ENCODE measurements at places on chromosomes 1 and 21.
A peak's percentile ranks its signal among the peaks of the same experiment; 100 is the strongest.

DNA sequence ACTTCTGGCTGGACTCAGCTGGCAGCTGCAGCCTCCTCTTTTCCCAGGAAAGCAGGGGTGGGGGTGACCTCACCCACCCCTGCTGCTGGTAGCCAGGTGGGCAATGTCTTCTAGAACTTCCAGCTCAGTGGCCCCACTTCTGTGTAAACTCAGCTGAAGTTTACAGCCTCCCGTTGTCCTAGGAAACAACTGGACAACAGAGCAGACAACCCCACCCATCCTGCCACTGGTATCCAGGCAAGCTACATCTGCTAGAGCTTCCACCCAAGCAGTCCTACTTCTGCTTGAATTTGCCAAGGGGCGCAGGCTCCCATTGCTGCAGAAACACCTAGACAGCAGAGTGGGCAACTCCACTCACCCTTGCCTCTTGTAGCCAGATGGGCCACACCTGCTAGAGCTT is 309.6 kb upstream of the BEND5 start:
- no peak for DNase-seq

- no peak for DNase-seq
Measured at GRCh38 chr1:115839029-115839678, 1.8 kb downstream of the NHLH2 start.

GRCh38 chr1:43653339-43653738 is 3.4 kb downstream of the KDM4A start:
- DNase-seq, result no peak

GRCh38 chr1:72635719-72636118 is 353.4 kb upstream of the NEGR1 start:
- no peak for DNase-seq

DNA sequence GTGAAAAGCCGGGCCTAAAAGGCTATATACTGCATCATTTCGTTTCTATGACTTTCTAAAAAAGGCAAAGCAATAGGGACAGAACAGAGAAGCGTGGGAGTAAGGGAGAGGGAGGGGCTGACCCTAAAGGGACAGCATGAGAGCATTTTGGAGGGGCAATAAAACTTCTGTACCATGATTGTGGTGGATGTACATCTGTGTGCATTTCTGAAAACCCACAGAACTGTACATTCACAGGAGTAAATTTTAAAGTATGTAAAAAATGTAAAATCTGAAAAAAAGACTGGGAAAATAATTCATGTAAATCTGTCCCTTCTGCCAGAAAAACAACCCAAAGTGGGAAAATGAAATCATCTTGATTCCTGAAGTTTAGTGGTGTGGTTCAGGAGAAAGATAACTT is 235.4 kb downstream of the CENPF start:
- DNase-seq, result no peak

GRCh38 chr1:2950926-2951305 is 70.4 kb upstream of the ACTRT2 start:
- no peak for DNase-seq

DNA sequence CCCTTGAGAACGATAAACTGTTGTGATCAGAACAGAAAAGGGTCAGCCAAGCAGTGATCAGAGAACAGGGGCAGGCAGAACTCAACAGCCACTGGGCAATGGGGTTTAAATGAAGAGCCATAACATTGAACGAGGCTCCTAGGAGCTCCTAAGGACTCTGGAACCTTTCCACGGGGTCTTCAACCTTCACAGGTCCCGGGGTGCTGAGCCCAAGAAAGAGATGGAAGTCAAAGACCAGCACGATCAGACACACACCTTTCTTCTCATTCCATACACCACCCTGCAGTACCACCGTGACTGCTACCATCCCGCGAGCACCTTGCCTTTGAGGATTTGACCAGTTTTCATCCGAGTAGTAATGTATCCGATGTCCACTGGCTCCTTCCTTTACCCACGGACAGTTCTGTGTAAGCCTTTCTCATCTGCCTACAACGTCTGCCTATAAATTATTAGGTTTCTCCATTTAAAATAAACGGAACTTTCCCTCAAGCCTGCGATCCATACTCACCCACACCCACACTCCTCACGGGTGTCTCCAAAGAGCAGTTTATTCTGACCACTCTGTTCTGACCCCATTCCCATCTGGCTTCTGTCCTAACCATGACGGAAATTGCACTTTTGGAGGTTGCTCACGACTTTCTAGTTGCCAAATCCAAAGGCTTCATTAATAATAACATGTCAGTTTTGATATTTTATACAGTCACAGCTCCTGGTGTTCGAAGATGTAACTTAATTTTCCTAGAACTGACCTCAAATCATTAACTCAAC is 16.8 kb upstream of the HHAT start:
- DNase-seq, result no peak

DNA sequence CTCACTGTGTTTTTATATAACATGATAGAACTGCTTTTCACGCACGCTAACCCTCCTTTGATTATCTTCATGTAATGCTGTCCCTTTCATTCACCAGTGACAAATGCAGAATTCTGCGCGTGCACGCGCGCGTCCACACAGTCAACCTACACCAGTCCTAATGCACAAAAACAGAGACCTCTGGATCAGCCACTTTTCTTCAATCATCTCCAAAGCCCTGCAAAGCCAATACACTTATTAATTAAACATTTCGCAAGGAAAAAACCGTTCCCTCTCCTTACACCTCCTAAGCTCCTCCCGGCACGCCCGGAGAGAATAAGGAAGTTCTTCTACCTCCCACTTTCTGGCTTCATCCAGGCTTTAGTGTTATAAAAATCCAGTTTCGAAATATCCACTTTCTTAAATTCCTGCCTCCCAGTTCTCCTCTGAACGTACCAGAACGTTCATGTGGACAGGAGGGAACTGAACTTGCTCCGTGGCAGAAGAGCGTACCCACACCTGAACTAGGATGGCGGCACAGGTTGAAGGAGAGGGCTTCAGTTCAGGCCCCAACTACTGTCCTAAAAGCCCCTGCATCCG is 4.6 kb downstream of the LMX1A start:
- DNase-seq, result no peak

DNA sequence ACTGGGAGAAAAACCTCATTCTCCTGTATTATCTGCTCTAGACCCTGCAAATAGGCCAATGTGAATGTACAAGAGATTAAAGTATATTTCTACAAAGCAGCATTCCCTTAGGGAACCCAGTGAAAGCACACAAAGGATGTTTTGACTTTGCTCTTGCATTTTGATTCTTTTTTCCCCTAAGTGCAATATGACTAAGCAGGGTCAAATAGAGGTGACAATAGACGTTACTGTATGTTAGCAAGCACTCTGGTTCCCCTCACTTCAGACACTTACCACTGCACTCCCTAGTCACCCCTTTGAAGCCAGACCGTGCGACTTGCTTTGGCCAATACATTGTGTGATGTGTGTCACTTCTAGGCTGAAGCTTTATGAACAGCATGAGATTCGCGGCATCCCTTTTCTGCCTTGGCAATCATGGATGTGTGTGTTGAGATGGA is 209.7 kb downstream of the RHOU start:
- no peak for DNase-seq

- DNase-seq, result peak; percentile 48
Measured at GRCh38 chr1:112803906-112804762, 89.0 kb upstream of the PPM1J start.

GRCh38 chr1:8267307-8267706 is 50.6 kb upstream of the SLC45A1 start:
- no peak for DNase-seq

DNA sequence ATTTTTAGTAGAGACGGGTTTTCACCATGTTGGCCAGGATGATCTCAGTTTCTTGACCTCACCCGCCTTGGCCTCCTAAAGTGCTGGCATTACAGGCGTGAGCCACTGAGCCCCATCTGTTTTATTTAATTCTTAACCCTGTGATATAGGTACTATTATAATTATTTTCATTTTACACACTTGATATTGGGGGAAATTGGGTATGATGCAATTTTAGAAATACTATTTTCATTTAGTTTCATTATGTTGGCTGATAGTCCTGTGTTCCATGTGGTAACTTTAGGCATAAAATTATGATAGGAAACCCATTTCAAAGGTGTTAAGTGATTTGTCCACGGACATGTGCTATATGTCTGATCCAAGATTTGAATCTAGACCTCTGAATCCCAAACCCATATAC is 61.1 kb downstream of the SPEN start:
- no peak for DNase-seq

- peak; percentile 78 for DNase-seq
Measured at GRCh38 chr1:111197598-111198284, 2.7 kb downstream of the DENND2D start.

GRCh38 chr21:45320261-45321025 is 32.7 kb upstream of the POFUT2 start:
- no peak for DNase-seq

GRCh38 chr1:221664253-221664652 is 77.6 kb downstream of the DUSP10 start:
- no peak for DNase-seq

DNA sequence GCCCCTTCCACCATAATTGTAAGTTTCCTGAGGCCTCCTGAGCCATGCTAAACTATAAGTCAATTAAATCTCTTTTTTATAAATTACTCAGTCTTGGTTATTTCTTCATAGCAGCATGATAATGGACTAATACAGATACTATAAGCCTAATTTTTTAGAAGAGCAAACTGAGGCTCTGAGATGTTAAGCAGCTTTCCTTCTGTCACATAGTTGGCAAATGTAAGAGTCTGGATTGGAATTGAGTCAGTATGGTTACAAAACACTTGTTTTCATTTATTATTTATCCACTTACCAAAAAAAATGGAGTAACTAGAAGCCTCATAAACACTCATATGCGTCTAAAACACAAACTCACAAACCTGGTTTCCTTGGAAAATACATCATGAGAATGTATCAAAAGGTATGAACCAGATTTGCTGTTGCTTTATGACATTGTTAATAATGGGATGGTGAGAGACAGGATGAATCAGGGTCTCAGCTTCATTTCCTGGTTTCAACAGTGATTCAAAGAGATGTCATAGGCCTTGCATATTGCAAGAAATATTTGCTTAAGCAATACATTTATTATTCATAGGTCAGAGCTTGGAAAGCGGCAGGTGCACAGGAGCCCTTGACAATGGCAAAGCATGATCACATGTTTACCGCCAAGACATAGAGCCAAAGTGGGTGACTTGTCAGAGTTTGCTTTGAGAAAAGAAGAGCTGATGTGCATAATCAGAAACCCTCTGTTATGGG is 221.5 kb downstream of the GRIK1 start:
- no peak for DNase-seq

- DNase-seq, result peak; percentile 67
Measured at GRCh38 chr1:40531381-40532061, at the start of gene ZNF684. Gene ZNF684 (plus strand): TSS chr1:40531637. CDS start chr1:40533167, 1,530 bp downstream.

DNA sequence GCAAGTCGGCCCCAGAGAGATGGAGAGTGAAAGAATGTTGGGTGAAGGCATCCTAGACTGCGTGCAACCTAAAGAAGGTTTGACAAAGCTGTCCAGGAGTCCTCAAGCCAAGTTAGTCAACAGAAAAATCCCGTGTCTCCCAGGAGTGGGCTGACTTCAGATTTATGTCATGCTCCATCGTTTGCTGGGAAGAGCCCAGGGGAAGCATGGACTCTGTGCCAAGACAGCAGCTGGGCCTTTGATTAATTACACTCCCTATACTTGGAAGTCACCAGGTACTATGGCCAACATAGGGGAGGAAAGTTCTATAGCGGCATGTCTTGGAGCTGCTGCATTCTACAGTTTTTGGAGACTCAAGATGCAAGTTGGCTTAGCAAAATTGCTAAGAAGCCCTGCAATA is 247.4 kb downstream of the KAZN start:
- no peak for DNase-seq

- DNase-seq, result peak; percentile 22
Measured at GRCh38 chr1:181479137-181479745, 4.1 kb upstream of the CACNA1E start.

DNA sequence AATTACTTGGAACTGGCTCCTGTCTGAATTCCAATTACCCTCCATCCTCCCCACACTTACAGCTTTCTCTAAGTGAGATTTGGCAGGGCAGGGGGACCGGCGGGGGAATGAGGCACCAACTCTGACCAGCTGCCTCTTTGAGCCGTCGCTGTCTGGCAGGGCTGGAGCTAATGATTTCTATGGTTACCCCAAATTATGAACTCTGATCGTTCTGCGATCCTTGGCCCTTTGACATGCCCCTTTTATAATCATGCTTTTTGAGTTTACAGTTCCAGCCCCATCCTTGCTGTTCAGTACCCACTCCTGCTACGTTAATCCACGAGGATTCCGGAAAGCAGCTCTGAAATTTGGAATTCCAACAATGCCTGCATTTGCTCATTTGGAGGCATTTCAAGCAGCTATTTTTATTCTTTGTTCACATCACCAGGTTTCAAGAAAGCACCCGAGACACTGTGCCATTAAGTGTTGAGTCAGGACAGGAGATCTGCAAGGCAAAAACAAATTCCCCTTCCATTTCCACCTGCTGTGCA is 54.6 kb upstream of the LBR start:
- DNase-seq, result no peak

- peak; percentile 81 for DNase-seq
Measured at GRCh38 chr1:47432071-47433036, 5.5 kb upstream of the FOXD2 start.
